Bladder microvascular endothelial cell (primary cell): ENCODE measurements at places on chromosomes 4 and X. TPM values are rescaled to one million over a fixed set of nuclear protein-coding genes. Genes with fewer than 3 reads are reported as not detected.

PIN4 gene
- total RNA-seq: 18.6 TPM in 2 replicates

STARD8 gene
- 9.9 and 11.8 TPM in 2 replicates for total RNA-seq

MAPK10 gene
- total RNA-seq: under 0.01 and 0.16 TPM in 2 replicates

RAB33A gene
- total RNA-seq: 0.19 and 0.49 TPM in 2 replicates

SPIN3 gene
- total RNA-seq: 2.6 and 7.2 TPM in 2 replicates

DOK7 gene
- 0.06 TPM in 1 of 2 replicates, not detected in the other for total RNA-seq

SULT1E1 gene
- 0.97 and 7.4 TPM in 2 replicates for total RNA-seq
